Activated CD4-positive, CD25-positive, alpha-beta regulatory T cell treated with anti-CD3 and anti-CD28 coated beads, Interleukin-2, amount 50 U/mL, for 24 hours (primary cell): ENCODE measurements at places on chromosomes 5 and 9.

- no peak for ATAC-seq
These were observed 795 bp downstream of the NDUFAF2 start for GRCh38 chr5:60945813-60946187.

DNA sequence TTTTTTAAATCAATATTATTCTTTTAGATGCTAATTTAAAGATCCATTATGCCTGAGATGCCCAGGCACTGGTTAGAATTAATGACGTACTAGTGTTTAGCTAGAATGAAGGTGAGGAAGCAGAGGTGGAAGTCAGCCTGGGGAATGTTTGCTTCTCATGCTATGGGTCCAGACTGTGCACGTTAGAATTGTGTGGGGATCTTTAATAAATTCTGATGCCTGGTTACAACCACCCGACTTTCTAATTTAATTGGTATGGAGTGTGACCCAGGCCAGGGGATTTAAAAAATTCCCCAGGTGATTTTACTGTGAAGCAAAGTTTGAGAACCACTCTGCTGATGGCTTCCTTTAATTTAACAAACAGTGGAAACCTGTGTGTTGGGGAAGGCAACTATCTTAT, 111.1 kb downstream of the DOCK2 start:
- no peak for ATAC-seq

DNA sequence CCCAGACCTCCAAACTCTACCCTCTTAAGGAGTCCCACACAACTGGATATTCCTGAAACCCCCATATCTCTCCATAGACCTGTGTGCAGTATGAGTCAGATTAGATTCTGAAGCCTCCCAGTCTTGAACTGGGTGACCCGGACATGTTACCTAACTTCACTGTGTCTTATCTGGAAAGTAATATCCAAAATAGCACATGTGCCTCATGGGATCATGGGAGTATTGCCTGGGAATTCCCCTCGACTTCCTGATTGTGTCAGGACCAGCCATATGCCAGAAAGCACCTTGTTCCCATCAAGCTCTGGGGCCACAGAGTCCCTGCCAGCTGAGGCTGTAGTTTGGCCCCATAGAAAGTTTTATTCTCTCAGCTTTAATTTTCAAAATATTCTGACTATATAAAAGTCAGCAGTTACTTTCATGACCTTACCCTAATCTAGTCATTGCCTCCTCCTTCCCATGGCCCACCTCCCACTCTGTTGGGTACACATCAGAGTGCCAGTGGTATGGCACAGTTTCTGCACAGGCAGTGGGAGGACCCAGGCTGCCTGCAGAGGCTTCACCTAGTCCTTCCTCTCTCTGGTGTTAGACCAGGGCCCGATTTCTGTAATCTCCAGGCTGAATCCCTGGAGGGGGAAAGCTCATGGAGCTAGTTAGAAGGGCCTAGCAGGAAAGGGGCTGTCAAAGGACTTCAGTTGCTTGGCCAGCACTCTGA, 19.5 kb upstream of the B4GALT1 start:
- no peak for ATAC-seq

DNA sequence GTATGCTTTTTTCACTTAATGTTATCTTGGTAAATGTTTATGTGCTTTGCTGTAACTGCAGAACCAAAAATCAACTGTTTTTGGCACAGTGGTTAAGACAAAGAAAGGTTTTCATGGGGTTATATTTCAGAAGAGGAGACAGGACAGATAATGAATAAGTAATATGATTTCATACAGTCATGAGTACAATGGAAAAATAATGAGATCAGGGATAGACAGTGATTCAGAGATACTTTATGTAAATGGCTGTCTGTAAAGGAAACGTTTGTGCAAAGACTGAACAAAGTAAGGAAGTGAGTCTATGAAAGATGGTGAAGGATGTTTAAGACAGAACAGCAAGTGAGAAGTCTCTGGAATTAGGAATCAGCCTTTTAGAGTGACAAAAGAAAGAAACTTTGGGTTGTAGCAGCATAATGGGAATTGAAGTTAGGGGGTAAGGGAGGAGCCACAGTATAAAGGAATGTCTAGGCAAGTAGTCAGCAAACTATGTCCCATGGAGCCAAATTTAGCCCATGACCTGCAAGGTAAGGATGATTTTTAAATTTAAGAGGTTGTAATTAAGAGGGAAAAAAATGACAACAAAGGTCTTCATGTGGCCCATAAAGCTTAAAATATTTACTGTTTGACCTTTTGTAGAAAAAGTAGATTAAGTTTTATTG, 55.0 kb downstream of the TNPO1 start:
- ATAC-seq, result peak; percentile 82

GRCh38 chr9:15317836-15318235, 10.8 kb upstream of the TTC39B start:
- peak; percentile 51 for ATAC-seq

GRCh38 chr5:72531496-72532190, 24.4 kb upstream of the ZNF366 start:
- no peak for ATAC-seq

- no peak for ATAC-seq
These were observed 292.7 kb downstream of the RAB3C start for GRCh38 chr5:58875599-58875998.

GRCh38 chr5:39394946-39395345, 29.8 kb downstream of the DAB2 start:
- ATAC-seq, result no peak

GRCh38 chr9:83935276-83935935, 14.2 kb upstream of the KIF27 start:
- no peak for ATAC-seq

- no peak for ATAC-seq
These were observed 20.5 kb upstream of the RPS23 start for GRCh38 chr5:82298668-82299067.

GRCh38 chr9:91023741-91024140, 222.1 kb downstream of the SYK start:
- no peak for ATAC-seq

DNA sequence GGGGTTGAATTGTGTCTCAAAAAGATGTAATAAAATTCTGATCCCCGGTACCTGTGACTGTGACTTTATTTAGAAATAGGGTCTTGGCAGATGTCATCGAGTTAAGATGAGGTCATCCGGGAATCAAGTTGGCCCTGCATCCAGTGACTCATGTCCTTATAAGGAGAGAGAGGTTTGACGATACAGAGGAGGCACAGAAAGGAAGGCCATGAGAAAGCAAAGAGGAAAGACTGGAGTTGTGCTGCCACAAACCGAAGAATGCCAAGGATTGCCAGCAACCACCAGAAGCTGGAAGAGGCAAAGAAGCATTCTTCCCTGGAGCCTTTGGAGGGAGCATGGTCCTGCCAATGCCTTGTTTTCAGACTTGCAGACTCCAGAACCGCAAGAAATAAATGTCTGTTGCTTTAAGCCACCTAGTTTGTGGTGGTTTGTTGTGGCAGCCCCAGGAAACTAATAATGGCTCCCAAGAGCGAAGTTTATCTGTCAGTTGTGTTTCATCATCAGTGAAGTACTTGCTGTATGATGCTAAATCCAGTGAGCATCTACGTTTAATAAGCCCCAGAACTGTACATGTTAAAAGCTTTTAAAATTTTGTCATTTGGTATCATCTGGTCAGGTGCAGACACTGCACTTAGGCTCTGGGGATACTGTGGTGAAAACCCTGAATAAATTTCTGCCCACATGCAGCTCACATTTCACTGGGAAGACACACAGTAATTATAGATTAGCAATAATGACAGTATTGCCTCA, 114.8 kb downstream of the TLE4 start:
- no peak for ATAC-seq

DNA sequence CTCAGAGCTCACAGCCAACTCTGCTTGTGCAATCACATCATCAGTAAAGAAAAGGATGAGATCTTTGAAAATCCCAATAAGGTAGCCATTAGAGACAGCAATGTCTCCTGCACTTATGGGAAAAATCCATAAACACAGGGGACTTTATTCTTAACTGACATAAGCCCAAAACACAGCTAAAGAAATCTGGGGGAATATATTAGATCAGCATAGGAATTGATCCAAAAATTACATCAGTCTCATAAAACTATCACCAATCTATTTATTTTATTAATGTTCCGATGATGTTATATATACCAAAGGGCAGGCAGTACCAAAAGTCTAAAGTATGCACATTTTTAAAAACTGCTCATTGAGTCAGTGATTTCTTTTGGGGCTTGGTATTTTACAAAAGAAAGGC, 6.9 kb downstream of the MRPS27 start:
- ATAC-seq, result no peak

DNA sequence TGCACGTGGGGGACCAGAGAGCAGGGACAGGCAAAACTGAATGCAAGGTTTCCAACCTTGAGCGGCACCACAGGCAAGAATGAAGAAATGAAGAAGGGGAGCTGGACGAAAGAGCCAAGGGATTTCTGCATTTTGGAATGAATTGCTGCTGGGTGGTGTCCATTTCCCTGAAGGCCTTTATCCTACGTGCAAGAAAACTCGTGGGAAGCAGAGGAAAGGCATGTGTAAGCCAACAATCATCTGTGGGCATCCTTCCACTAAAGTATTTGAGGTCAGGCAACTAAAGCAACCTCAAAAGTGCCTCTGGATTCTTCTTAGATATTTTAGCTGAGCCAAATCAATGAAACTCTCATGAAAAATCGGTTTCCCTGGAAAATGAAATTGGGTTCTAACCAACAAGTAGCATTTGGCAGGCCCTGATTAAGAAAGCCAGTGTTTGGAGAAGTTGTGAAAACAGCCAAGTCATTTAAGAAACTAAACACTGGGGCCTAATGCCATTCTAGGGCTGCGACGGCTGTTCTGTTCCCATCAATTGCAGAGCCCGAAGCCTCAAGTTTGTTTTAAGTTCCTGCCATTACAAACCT, 4.7 kb upstream of the TGFBI start:
- no peak for ATAC-seq

DNA sequence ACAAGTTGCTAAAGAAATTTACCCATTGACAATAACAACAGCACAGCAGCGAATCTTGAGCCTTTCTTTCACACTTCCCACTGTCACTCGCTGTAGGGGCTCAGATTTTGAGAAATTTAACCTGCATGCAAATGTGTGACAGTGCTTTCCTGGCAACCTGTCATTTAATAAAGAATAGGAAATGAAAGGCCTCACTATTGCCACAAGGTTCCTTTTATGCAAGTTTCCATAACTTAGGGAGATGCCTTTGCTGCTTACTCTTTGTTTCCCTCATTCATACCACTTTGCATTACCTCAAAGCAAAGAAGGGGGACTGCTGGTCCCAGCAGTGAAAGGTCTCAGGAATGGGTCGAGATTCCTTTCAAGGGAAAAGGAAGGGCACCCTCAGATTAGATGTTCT, 49.5 kb downstream of the PTCD2 start:
- ATAC-seq, result peak; percentile 17

DNA sequence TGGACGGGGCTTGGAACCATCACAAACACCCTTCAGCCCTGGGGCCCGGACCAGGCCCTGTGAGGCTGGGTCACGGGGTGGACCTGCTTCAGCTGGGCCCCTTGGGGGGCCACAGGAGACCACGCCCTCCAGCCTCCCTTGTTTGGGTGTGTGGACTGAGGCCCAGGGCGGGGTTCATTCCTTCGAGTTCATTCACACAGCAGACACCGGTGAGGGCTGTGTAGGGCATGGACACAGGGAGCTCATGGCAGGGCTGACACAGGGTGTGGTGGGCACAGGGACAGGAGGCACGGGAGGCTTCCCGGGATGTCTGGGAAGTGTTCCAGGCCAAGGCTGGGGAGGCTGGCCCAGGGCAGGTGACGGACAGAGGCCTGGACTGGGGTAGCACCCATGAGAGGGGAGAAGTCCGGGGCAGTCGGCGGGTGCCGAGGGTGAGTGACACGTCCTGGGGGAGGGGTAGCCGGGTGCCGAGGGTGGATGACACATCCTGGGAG, 8.9 kb downstream of the DNLZ start:
- no peak for ATAC-seq

GRCh38 chr5:90689064-90689463, 130.5 kb downstream of the ADGRV1 start:
- ATAC-seq, result no peak

DNA sequence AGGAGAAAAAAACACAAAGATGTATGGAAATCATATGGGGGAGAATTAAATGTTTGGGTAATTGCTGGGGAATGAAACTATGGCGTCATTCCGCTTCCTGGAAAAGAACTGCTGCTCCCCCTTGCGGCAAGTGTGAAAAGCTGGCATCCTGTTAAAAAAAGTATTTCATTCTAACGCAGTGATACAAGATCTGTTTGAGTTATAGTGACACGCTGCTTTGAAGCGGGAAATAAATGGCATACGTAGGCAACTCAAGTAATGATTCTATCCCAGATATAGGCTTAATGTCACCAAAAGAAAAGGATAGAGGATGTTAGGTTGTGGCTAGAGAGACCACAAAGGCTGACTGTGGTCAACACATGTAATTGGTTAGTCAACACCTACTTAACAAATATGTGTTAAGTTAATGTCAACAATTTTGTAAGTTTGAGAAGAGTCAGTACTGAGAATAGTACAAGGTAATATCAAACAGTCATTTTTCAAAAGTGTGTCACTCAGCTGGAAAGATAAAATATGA, 70.2 kb upstream of the ALDH1A1 start:
- peak; percentile 30 for ATAC-seq

DNA sequence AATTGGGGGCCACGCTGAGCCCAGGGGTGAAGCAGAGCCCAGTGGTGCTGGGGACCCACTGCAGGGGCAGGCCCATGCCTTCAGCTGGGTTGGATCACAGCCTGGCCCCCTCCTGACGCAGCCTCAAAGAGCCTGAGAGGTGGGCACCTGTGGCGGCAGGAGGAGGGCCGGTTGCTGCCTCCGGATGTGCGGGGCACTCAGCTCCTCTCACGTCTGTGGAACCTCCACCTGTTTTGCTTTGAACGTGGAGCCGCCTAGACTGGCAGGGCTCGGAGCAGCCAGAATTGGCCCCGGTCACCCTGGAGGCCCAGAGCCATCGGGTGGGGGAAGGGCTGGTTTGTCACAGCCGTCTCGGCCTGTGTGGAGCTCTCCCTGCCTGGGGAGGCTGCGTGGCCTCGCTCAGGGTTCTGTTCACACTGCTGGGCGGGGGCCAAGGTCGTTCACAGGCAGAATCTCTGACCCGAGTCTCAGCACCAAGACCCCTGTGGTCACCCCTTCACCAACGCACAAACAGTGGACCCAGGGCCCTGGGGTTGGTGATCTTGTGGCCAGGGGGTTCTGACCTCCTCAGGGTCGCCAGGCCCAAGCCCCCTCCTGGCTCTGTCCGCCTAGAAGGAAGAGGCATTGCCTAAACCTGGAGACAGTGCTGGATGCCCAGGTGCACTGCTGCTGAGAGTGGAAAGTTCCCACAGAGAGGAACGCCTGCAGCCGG, 9.2 kb upstream of the SLC9A3 start:
- ATAC-seq, result no peak

- ATAC-seq, result peak; percentile 66
These were observed 32.2 kb downstream of the ANXA2R start for GRCh38 chr5:43007911-43008362.
